ENCODE measurements at places on chromosomes 2 and 18. TPM values are rescaled to one million over a fixed set of nuclear protein-coding genes. Genes with fewer than 3 reads are reported as not detected.
A peak's percentile ranks its signal among the peaks of the same experiment; 100 is the strongest.

Gene TUBA4B
- polyA plus RNA-seq, result not detected

Gene IL1R2
- polyA plus RNA-seq, result 6.2 TPM

- no peak for DNase-seq
These were observed 63.1 kb downstream of the CYP26B1 start for GRCh38 chr2:72084584-72084976.

GRCh38 chr2:30394096-30394495 is 53.0 kb upstream of the LCLAT1 start:
- DNase-seq, result no peak

Gene MALT1
- 24.9 TPM for polyA plus RNA-seq

GRCh38 chr2:20378891-20379519 is 28.4 kb upstream of the PUM2 start:
- peak; percentile 25 for DNase-seq

- DNase-seq, result peak; percentile 2
These were observed 316.4 kb downstream of the DSEL start for GRCh38 chr18:67199993-67200617.

- DNase-seq, result no peak
These were observed 470.6 kb upstream of the MEX3C start for GRCh38 chr18:51668101-51668500.

Gene ANKRD30B
- polyA plus RNA-seq, result not detected

Gene NR4A2
- polyA plus RNA-seq, result 12.1 TPM

Gene HNMT
- 118 TPM for polyA plus RNA-seq

- DNase-seq, result no peak
These were observed 39.5 kb downstream of the MBP start for GRCh38 chr18:77093067-77093430.

Gene CAB39
- polyA plus RNA-seq, result 33.1 TPM

GRCh38 chr2:48532824-48533223 is 2.9 kb downstream of the STON1 start:
- DNase-seq, result no peak

DNA sequence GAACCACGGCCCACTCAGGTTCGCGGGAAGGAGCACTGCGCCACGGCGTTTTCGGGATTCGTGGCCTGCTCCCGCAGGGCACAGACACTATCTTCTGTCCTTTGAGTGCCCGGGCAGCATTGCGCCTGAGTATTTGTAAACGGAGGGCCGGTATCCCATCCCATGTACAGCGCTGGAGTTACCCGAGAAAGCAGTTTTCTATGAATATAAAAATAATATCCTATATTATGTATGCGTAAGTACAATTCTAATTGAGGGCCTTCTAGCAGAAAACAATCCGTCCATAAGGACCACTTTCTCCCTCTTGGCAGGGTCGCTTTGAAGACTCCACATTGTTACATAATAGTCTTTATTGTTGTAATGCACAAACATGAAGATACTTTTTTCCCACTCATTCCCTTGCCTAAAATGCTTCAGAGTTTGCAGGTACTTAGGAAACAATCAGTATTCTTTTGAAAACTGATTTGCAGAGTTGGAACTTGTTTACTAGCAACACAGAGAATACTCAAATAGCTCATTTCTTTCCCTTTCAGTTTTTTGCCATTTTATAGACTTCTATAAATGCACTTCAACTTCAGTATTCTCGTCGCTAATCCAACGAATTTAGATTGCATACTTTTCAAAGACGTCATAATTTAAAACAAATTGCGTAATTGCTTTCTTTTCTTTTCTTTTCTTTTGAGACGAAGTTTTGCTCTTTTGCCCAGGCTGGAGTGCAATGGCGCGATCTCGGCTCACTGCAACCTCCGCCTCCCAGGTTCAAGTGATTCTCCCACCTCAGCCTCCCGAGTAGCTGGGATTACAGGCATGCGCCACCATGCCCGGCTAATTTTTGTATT is 1.0 kb upstream of the REV1 start:
- no peak for DNase-seq

Gene RNF152
- polyA plus RNA-seq, result 0.03 TPM

DNA sequence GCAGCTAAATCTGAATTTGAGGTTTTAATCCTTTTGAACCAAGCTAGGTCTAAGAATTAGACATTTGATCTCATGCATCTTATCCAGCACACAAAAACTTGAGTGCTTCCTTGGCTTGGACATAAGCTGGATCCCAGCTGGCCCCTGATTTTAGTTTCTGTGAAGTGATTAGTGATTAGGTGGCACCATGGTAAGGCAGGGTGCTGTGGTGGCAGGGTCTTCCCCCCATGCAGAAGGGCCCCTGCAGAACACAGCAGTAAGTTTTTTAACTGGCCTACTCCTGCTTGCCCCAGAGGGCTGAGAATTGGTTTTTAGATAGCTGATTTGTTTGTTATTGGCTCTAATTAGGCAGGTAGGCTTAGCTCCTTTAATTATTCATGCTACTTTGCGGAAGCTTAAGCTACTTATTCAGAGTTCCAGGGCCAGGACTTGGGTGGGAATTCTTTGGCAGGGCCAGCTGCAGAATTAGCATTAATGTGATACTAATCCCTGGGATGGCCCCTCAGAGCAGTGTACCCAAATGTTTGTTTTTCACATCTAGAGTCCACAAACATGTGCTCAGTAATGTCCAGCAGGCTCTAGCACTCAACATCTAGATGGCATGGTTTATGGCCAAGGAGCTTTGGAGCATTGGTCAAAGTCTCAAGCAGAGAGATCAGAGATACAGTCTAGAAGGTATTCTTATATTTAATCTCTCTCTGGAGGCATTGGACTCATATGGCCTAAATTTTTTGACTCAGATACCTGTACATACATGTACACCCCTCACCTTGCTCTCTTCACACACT is 99.6 kb downstream of the FMNL2 start:
- no peak for DNase-seq

Gene REG1B
- not detected for polyA plus RNA-seq

Gene MAP3K20
- 21.6 TPM for polyA plus RNA-seq

- DNase-seq, result no peak
These were observed 122.3 kb upstream of the ITGA6 start for GRCh38 chr2:172305066-172305465.

DNA sequence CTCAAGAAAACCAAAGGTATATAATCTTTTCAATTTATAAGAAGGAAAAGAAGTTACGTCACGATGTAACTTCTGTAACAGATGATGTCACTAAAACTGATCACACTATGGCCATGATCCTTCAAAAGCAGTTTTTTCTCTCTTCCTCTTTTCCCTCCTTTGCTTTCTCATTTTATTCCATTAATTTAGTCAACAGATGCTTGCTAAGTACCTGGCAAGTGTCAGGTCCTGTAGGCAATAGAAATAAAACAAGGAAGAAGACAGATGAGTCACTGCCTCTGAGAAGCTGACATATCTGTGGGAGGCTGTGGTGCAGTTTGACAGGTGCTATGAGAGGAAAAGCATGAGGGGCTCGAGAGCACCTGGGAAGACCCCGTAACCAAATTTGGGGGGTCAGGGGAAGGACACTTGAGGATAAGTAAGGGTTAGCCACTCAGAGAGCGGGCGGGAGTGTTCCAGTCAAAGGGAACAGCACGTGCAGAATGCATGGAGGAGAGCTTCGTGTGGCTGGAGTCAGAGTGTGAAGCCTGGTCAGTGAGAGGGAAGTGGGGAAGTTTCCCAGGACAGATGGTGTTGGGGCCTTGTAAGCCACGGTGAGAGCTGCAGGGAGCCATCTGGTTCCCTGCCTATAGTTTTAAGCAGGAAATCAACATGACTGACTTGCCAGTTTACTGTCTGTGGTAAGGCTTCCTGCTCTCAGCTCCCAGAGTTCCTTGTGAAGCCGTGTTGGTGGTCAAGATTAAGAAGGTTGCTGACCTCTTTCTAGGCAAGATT is 198.8 kb upstream of the FOSL2 start:
- peak; percentile 10 for DNase-seq

GRCh38 chr2:46175419-46175818 is 121.8 kb upstream of the EPAS1 start:
- no peak for DNase-seq

GRCh38 chr2:88574445-88574844 is 52.8 kb downstream of the EIF2AK3 start:
- no peak for DNase-seq

GRCh38 chr2:73827018-73827417 is 1.7 kb upstream of the STAMBP start:
- peak; percentile 11 for DNase-seq

DNA sequence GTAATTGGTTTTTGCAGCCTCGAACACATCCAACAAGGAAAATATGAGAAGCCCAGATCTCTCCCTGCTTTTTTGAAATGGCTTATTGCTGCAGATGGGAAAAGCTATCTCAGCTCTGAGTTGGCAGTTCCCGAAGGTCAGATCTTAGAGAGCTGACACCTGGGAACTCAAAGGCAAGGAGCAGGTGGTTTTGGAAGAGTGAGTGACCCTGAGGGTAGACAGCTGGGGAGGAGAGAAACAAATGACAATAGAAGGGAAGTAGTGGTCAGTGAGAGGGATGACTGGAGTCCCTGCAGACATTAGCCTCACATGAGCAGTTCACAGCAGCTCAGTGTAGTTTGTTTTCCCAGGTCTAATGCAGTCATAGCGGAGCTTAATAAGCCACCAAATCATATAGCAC is 317.9 kb downstream of the STK39 start:
- DNase-seq, result no peak

Gene UGT1A6
- polyA plus RNA-seq, result not detected

Gene IL37
- polyA plus RNA-seq, result not detected

Gene TEKT4
- not detected for polyA plus RNA-seq

Gene PARD3B
- not detected for polyA plus RNA-seq

DNA sequence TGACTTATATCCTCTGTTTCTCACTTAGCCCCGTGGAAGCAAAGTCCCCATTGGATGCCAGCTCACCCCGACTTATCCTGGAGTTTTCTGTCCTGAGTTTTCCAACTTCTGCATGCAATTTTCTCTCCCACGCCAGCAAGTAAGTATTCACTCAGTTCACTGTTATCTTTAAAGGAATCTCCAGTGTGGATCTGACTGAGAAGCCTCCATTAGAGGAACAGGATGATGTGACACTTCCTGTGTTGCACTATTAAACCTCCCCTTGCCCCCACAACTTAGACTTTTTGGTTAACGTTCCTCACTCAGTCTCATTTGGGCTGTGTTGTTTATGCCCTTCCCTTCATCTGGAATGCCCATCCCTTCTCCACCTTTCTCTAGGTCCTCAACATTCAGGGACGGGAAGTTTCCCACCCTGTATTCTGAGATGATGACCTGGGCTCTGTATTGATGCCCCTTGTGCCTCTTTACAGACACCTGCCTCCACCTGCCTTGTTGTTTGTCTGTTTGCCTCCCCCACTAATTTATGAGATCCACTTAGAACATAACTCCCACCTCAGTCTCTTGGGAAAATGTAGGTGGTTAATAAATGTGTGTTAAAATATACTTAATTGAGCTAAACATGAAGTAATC is 536.1 kb upstream of the RAB6C start:
- DNase-seq, result no peak

Gene ATP6V1C2
- not detected for polyA plus RNA-seq

Gene SLC16A14
- polyA plus RNA-seq, result not detected

GRCh38 chr2:130336877-130337734 is 5.6 kb upstream of the IMP4 start:
- DNase-seq, result peak; percentile 48

DNA sequence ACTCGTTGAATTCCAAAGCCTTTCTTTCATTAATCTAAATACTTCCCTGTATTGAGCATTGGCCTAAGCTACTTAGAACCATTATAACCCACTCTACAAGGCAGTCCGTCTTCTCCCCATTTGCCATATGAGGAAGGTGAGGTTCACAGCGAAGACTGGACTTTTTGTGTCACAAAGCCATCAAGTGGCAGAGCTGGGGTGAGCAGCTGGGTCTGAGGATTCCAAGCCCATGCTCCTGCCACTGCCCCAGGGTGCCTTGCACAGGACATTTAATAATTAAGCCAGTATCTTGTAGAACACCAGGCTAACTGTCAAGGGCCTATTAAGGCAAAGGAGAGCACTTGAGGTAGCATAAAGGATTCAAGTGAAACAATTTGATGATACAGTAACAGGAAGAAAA is 68.8 kb upstream of the ZNF397 start:
- no peak for DNase-seq

GRCh38 chr2:20672201-20672951 is 5.4 kb downstream of the GDF7 start:
- no peak for DNase-seq

Gene RTP5
- polyA plus RNA-seq, result not detected

DNA sequence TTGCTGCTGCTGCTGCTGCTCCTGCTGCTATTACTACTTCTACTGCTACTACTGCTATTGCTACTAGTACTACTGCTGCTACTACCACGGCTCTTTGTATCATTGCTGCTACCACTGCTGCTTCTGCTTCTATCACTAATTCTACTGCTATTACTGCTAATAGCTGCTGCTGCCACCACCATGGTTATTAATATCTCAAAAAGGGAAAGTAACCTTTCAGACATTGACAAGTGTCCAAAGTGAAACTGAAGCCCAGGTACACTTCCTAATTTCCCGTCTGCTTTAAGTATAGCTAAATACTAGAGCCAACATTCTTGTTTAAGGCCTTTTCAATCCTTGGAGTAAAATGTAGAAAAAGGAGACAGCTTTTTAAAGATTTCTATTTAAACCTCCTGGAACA is 45.4 kb upstream of the EHBP1 start:
- no peak for DNase-seq

DNA sequence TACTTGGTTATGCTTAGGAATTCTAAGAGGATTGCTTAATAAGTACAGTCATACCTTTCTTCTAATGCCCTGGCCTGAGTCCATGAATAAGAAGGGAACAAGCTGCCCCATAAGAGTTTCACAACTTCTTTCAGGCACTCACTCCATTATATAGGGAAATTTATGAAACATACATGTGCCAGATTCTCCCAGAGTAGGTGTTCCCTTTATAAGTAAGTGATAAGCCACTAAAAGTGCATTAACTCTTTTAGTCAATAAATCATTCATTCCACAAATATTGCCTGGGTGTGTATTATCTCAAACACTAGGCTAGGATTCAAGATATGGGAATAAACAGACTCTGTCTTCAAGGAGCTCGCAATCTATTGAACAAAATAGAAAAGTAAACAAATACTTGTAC is 84.5 kb upstream of the RBBP8 start:
- no peak for DNase-seq

DNA sequence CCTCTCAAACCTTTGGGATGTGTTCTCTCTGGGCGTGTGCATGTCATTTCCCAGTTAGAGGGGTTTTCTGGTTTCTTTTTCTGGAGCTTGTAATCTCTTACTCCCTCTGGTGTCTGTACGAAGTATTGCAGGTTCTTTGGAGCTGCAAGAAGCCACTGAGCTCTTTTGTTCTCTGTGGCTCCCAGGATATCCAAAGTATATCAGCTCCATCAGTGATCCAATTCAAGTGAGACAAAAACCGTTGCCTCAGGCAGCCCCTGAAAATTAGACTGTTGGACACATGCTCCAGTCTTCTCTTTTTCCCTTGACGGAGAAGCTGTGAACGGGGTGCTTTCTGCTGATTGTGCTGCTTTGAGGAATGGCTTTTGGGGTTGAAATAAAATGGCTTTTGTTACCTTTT is 59.0 kb upstream of the LDLRAD4 start:
- peak; percentile 35 for DNase-seq

GRCh38 chr2:202382684-202383083 is 6.6 kb downstream of the BMPR2 start:
- no peak for DNase-seq

- no peak for DNase-seq
These were observed 110.3 kb downstream of the EPC2 start for GRCh38 chr2:148754864-148755263.

Data from CD14-positive monocyte (primary cell).